ENCODE measurements at places on chromosomes 5 and 9.
A peak's percentile ranks its signal among the peaks of the same experiment; 100 is the strongest.

DNA sequence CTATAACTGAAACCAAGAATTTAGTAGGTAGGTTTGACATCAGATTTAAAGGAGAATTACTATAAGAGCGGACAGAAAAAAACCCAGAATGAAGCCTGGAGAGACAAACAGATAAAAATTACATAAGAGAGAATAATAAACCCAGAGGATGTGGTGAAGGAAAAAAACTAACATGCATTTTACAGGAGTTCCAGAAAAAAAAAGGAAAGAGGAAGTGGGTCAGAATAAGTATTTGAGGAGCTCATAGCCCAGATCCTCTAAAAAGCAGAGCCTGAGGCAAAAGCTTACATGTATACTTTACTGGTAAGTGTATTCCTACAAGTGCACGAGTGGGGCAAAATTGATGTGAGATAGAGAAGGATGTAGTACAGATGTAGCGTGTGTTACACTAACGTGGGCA, 43.1 kb upstream of the NAA35 start:
- peak; percentile 49 for DNase-seq

GRCh38 chr5:32044434-32044833, 129.7 kb downstream of the GOLPH3 start:
- no peak for DNase-seq

GRCh38 chr9:130144703-130145102, 27.5 kb upstream of the NCS1 start:
- no peak for DNase-seq

DNA sequence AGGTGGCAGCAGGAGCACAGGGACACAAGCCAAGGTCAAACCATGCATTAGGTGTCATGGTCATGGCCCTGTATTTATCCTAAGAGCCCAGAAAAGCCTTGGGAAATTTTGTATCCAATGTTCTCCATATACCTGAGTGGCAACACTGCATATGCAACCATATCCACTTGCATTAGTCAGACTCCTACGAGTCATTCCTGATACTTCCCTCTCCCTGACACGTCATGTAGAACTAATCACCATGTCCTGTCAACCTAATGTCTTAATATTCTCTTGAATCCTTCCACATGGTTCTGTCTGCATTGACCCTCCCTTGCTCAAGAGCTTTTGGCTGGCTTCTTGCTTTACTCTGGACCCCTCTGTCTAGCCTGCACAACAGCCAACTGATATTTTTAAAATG, 9.4 kb downstream of the SCGB3A2 start:
- peak; percentile 59 for DNase-seq

DNA sequence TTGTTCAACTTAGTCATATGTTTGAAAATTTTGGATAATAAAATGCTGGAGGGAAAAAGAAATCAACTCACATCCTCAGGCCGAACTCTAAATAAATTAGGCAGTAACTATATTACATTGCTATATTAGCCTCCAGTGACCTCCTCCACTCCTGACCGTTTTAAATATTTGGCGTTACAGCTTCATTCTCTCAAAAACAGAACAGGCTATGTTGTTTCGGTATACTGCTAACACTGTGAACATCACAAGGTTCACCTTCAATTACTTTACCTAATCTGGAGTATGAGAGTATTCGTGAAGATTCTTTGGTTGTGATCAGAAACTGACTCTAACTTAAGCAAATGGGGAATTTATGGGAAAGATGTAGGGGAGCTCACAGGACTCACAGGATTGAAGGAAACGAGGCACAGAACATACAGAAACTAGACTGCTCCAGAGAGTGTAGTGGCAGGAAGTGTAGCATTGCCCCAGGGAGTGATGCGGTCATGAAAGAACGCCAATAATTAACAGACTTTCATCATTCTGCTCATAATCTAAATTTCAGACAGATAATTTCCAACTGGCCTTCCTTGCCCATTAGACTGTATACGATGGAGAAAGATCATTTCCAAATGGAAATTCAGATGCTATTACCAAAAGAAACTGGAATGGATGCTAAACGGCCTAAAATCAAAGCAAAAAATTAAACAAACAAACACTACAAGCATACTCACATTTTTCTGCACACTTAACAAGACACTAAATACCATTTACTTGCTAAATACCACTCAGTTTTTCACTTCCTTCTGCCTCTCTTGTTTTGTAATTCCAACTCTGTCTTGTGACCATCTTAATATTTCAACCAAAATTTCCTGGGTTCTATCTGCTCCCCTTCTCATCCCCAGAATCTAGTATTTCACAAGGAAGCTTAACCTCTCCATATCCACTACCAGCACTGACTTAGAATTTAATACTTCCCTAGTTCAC, 110.1 kb upstream of the LPAR1 start:
- DNase-seq, result peak; percentile 68

Data from suppressor macrophage (primary cell).